RPMI7951 (cell line): ENCODE measurements at places on chromosomes 6 and 20. TPM values are rescaled to one million over a fixed set of nuclear protein-coding genes. Genes with fewer than 3 reads are reported as not detected.

The BPIFB1 gene
- total RNA-seq = not detected in 2 replicates

The FAM120B gene
- 9.4 and 12.7 TPM in 2 replicates for total RNA-seq

The SAMD10 gene
- total RNA-seq = 1.6 and 1.9 TPM in 2 replicates

The TNXB gene
- total RNA-seq = 0.12 and 0.20 TPM in 2 replicates

The RIN2 gene
- 61.0 and 62.8 TPM in 2 replicates for total RNA-seq

The CPNE5 gene
- not detected in 2 replicates for total RNA-seq

The ZKSCAN3 gene
- 3.9 and 4.3 TPM in 2 replicates for total RNA-seq

The GPSM3 gene
- 4.1 and 5.8 TPM in 2 replicates for total RNA-seq

The MLN gene
- not detected in 2 replicates for total RNA-seq

DNA sequence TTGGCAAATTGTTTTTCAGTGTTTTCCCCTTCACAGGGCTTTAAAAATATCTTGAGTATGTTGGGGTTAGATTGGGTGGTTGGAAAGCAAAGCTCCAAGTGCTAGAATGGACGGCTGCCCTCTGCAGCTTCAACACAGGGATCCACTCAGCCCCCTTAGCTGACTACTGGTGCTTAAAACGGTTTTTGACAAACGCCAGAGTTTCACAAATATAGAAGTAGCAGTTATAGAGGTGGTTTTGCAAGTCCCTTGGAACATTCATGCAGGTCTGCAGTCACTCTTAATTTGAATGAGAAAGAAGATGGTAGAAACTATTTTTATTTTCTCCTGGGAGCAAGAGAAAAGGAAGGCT, 175.9 kb downstream of the ARID1B start:
- no peak for DNase-seq

DNA sequence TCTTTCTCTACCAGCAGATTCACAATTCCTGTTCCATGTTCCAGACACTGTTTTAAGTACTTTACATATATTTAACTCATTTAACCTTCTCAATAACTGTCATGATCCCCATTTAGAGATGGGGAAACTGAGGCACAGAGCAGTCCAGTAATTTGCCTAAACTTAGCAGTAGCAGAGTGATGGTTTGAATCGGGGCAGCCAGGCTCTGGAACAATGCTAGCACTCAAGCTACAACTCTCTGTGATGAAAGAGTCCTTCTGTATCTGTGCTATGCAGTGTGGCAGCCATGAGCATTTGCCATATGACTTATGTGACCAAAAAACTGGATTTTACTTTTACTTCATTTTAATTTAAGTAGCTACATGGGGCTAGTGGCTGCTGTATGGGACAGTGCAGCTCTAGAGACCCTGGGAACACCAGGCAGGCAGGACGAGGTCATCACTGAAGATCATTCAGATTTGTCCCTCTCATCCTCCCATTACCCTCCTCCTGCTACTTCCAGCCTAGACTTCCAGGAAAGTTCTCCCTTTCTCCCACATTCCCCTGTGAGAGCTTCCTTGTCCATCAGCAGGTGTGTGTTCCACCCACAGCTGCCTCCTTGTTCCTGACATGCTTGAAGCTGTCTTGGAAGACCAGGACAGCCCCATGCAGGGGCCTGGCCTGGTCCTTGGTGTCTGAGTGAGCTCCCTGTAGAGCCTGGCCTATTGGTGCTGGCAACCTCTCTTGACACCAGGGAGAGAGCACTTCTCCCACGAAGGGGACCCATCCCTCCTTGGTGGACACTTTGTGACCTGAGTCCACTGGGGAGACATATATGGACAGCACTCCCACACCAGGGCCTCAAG, 157.0 kb downstream of the MRPL14 start:
- no peak for DNase-seq

- no peak for DNase-seq
Measured at GRCh38 chr6:74063391-74063790, 367.4 kb downstream of the CD109 start.

DNA sequence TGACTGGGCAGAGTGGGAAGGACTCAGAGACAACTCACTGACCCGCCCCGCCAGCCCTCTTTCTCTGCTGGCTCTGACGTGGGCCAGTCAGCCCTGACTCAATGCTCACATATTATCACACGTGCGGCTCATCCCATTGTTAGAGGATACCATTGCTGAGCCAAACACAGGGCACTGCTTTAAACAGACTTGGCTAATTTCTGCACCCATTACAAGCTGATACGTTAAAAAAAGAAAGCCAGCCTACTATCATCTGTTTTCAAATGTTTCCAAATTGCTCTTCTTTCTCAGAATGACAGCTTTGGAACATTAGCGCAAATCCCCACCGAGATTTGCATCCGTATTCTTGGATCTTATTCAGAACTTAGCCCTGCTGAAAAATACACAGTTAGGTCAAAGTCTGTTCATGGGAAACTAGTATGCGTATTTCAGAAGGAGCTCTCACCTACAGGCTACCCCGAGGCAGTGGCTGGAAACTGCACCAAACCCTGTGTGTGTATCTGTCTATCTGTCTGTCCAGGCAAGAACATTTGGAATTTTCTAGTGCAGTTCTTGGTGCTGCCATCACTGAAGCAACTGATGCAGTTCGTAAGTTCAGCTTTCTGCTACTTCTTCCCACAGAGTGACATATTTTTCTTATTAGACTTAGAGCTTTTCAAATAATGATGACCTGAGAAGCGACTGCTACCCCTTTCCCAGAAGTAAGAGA, 32.8 kb downstream of the RAMACL start:
- peak; percentile 68 for DNase-seq

DNA sequence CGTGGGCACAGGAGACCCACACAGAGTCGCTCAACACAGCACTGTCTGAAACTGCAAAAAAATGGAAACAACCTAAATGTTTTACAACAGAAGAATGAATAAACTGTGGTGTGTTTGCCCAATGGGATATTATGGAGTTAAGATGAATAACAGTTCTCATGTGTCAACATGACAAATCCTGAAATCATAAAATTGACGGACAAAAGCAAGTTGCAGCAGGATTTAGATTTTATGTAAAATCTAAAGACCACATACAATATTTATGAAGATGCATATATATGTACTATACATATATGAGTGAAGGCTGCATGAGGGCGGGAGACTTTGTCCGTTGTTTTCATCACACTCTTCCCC, 79.7 kb downstream of the GRM4 start:
- DNase-seq = no peak

- DNase-seq = peak; percentile 37
Measured at GRCh38 chr6:137705160-137706082, 161.6 kb upstream of the TNFAIP3 start.

DNA sequence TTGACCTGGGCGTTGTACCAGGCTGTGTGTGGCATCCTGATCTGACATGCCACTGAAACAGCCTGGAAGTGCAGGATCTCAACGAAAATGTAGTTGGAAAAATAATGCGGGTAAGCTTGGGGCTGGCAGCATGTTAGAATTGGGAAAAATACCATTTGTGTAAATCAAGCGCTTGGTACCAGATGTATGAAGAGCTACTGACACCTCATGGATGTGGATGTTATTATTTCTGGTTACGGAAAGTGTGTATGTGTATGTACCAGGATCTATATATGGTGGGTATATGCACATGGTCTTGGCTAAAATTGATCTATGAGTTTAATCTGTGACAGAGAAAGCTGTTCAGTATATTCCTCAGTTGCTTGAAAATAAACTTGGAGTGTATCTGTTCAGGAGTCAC, 22.7 kb downstream of the HIVEP1 start:
- no peak for DNase-seq

DNA sequence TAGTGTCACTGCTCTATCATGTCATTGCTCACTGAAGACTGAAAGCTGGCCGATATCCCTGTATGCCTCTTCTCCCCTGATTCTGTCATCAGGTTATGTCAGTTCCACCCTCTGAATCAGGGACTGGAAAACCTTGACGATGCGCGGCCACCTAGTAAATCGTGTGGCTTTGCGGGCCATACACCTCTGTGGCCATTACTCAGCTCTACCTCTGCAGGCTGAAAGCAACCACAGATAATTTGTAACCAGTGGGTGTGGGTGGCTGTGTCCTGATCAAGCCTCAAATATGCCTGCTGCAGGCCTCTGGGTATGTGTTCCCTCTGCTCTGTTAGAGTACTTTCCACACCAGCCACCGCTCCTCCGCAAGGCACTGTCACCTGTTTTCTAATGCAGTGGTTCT, 105.2 kb downstream of the GMPR start:
- no peak for DNase-seq

- peak; percentile 45 for DNase-seq
Measured at GRCh38 chr20:21147593-21147992, 21.7 kb downstream of the KIZ start.

- DNase-seq = no peak
Measured at GRCh38 chr6:108841377-108841855, 6.8 kb upstream of the ARMC2 start.

DNA sequence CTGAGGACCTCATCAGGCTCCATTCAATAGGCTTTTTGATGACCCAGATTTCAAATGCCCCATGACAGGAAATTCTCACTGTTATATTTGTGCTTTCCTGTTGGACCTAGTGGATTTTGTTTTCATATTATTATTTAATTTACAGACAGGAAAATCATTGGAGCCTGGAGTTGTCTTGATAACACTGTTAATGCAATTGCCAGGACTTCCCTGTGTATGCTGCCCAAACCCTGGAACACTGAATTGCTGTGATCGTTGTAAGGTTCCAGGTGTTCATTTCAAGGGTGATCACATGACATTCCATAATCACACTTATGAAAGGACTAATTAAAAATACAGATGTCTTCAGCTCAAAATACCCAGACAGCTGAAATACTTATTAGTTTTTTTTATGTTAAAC, 783.2 kb downstream of the DHX35 start:
- DNase-seq = no peak

GRCh38 chr20:21053002-21053762, 53.0 kb downstream of the LINC00237 start:
- peak; percentile 31 for DNase-seq

- DNase-seq = no peak
Measured at GRCh38 chr6:3757241-3757641, 5.7 kb upstream of the PXDC1 start.

DNA sequence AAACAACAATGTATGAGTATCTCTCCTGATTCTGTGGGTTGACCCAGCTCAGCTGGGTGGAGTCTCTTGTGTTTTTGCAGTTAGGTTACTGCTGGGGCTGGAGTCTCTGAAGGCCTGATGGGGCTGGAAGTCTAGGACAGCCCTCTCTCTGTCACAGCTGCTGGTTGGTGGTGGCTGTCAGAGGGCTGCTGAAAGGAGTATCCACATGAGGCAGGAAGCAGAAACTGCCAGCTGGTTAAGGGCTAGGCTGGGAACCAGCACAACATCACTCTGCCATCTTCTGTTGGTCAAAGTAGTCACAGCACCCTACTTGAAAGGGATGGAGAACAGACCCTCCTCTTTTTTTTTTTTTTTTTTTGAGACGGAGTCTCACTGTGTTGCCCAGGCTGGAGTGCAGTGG, 10.0 kb upstream of the PACSIN1 start:
- DNase-seq = peak; percentile 15

GRCh38 chr20:57281900-57282299, 15.5 kb upstream of the BMP7 start:
- no peak for DNase-seq

- DNase-seq = no peak
Measured at GRCh38 chr6:145656128-145656527, 79.2 kb downstream of the EPM2A start.

- DNase-seq = no peak
Measured at GRCh38 chr6:18451756-18452155, 64.6 kb downstream of the RNF144B start.

- no peak for DNase-seq
Measured at GRCh38 chr6:44063561-44064059, 63.6 kb downstream of the MRPL14 start.

- DNase-seq = no peak
Measured at GRCh38 chr6:93801101-93801847, 381.9 kb upstream of the EPHA7 start.

- DNase-seq = no peak
Measured at GRCh38 chr6:113318575-113318917, 538.6 kb upstream of the MARCKS start.

DNA sequence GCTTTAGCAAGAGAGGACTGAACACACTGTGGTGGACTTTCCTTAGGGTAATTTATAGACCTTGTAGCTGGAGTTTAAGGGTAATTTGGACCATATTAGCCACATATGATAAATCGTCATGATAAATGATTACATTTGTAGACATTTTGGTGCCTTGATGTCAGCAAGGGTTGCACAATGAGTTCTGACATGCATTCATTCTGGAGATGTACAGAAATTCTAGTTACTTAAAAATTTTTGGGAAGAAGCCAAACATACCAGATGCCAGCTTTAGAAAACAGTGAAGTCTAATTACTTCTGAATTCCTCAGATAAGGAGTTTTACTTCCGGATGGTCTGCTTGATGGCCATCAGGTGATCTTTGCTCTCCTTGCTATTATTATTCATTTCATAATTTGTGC, 653.1 kb downstream of the TBC1D32 start:
- no peak for DNase-seq

- DNase-seq = no peak
Measured at GRCh38 chr6:157649311-157650260, 173.5 kb upstream of the SNX9 start.
